ENCODE measurements at places on chromosomes 3 and 15.

DNA sequence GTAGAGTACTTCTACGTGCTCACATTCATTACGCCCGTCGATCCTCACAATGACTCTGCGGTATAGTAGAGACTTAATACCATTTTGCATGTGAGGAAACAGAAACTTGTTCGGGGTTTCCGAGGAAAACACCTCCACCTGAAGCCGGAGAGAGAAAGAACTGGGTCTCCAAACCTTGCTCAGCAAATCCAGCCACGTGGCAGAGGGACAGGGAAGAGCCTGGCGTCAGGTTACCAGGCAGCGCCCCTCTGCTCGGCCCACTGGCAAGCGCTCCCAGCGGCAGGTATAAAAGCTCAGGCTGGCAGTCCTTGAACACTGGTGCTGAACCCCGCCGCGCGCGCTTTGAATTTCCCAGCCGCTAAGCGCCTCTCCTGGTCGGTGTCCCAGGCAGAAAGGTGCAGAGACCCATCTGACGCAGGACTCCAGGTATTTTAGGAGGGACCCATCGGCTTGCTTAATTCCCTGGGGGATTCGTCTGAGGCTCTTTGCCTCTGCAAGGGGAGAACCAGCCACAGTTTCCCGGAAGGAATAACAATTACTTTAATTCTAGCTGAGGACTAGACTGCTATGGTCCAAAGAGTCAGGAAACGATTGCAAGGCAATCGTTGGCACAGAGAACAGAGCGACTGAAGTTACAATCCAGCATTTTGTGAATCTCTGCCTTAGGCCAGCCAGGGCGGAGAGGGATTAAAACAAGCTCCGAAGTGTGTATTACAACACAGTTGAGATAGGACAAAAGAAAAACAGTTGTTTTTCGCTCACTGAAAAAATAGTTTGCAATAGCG is at the start of gene C2CD4A:
TSS of gene C2CD4A (plus strand) at position 315 of the 785 bp plus-strand sequence. CDS start 637 bp downstream, outside the sequence.
- peak; percentile 81 for DNase-seq

- DNase-seq: no peak
Measured at GRCh38 chr3:41224120-41224806, 25.0 kb downstream of the CTNNB1 start.

DNA sequence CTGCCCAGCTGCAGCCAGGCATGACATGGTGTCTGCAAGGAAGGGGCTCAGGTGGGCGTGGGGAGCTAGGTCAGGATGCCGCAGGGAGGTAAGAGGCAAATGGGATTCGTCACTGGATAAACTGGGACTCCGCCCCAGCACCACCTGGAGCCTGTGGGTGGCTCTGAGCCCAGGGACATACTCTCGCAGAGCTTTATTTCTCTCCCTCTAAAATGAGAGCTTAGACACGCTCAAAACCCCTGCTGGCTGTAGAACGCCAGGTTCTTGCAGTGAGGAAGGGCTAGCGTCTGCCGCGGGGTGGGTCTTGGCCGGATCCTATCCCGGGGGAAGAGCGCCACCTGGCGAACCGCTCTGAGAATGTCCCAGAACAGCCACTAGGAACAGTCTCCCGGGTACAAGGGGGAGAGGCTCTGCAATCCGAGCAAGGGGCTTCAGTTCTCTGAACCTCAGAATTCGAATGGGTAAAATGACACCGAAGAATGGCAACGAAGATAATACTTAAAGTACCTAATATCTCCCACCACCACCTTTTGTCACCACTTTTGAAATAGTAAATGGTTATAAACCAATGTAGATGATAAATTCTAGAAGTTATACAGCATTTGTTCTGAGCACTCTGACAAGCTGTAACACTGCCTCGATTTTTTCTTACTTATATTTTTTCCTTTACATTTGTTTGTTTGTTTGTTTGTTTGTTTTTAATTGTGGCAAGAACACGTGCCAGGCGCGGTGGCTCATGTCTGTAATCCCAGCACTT is 53.2 kb upstream of the SRGAP3 start:
- peak; percentile 91 for DNase-seq

DNA sequence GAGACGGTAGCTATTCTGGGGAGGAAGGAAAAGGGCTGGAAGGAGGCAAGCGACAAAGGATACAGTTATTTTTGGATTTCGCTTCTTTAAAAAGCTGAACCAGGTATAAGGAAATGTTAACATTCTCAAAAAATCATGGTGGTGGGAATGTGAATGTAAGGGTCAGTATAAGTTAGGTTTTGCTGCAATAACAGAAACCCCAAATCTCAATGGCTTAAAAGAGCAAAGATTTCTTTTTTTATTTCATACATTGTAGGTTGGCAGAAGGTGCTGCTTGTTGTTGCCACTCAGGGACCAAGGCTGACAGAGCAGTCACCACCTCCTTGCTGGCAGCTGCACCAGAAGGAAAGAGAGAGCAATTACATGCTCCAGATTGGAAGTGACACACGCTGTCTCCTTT is 176.3 kb upstream of the LPP start:
- DNase-seq: no peak

- DNase-seq: no peak
Measured at GRCh38 chr3:119642746-119643473, 17.5 kb downstream of the POPDC2 start.

DNA sequence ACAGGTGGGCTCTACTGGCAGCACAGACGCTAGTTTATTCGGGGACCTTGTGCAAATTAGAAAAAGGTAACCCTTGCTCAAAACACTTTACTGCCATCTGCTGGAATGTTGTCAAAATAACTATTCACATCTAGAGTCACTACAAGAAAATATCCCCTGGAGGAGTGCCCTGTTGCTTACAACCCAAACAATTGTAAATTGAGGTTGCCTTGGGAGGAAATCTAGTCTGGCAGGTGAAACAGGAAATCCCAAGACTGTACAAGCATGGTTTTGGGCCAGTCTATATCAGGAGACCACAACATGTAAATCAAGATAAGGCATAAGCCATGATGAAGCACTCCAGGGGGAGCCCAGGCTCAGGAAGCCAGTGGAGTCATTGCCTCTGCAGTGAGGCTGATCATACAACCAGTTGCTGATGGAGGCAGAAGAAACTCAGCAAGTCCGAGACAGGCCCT is 136.8 kb upstream of the ACP3 start:
- DNase-seq: no peak

DNA sequence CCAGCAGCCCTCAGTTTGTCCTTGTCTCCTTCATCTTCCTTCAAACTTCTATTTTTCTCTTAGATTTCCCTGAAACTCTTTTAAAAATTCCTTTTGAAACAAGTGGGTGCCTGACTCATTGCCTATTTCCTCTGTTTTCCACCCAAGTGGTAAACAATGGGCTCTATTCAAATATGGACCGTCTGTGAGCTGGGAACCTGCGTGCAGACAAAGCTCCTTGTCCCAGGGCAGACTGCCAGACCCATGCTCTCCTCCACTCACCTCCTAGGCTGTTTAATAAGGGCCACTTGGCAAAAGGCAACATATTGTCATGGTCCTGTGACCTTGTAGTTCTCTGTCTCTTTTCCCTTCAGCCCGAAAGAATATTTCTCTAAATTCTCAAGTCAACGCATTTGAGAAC is 332.7 kb upstream of the THBS1 start:
- DNase-seq: no peak

DNA sequence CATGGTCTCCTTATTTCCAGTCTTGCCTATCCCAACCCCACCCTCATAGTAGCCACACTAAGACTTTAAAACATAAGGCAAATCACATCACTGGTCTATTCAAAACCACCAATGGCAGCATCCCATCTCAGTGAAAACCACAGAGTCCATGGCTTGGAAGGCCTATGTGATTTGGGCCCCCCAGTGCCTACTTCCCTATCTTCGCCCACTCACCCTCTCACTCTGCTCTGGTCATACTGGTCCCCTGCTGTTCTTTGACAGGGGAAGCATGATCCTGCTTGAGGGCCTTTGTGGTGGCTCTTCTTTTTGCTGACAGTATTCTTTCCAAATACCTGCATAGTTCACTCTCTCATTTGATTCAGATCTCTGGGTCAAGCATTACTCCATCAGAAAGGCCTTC is 3.3 kb downstream of the GTF2A2 start:
- DNase-seq: no peak

- DNase-seq: peak; percentile 73
Measured at GRCh38 chr3:39189959-39190269, 2.5 kb downstream of the XIRP1 start.

DNA sequence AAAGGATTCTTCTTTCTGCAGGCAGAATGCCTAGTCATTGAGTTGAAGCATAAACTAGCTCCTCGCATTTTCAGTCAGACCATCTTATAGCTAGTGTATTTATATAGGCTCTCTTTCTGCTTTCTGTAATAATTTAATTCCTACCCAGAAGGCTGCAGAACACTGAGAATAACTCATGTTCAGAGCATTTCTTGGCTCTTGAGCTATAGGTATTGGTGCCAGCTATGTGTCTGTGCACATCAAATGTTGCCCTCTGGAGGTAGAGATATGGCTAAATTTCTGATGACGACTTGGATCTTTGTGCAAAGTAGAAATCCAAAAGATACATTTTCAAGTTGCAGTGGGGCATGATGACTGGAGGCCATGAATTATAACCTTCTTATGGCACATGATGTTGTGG is 336.2 kb upstream of the TPM1 start:
- DNase-seq: no peak

GRCh38 chr3:13976469-13976868 is 96.6 kb upstream of the WNT7A start:
- DNase-seq: no peak

DNA sequence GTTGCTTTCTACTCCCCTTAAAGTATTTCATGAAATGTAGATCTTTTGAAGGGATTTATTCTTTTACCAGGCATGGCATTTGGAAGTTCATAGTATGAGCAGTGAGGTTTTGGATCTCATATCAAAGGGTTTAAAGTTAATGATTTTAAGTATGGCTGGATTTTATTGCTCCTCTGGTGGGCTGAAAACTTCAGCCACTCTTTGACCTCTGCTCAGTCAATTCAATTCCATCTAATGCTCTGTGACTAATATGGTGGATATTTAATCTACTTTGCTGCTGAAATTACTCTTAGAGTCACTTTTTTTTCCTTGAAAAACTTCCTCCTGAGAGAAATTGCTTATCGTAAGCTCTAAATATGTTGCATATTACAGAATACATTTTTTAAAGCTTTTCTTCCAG is 218.6 kb downstream of the NR2F2 start:
- DNase-seq: no peak

GRCh38 chr3:149790268-149790667 is 2.1 kb downstream of the ANKUB1 start:
- no peak for DNase-seq

Measured in activated CD8-positive, alpha-beta memory T cell treated with anti-CD3 and anti-CD28 coated beads, Interleukin-2, amount 50 U/mL, for 48 hours (primary cell).